ENCODE measurements at places on chromosomes 12 and 14. TPM values are rescaled to one million over a fixed set of nuclear protein-coding genes. Genes with fewer than 3 reads are reported as not detected.

- no peak for DNase-seq
These were observed 2.8 kb downstream of the TNS2 start for GRCh38 chr12:53052419-53053217.

- DNase-seq, result no peak
These were observed 44.0 kb downstream of the LRRC74A start for GRCh38 chr14:76870166-76870565.

- DNase-seq, result no peak
These were observed 29.6 kb downstream of the ZFHX2 start for GRCh38 chr14:23521785-23522640.

GRCh38 chr12:118429688-118430383, 53.5 kb downstream of the SUDS3 start:
- no peak for DNase-seq

The CGRRF1 gene
- total RNA-seq, result 21.8 TPM

The TTC6 gene
- not detected for total RNA-seq

- no peak for DNase-seq
These were observed 106.9 kb upstream of the ATF7IP start for GRCh38 chr12:14258575-14258940.

The ENDOU gene
- 2.7 TPM for total RNA-seq

The PSEN1 gene
- 53.4 TPM for total RNA-seq

DNA sequence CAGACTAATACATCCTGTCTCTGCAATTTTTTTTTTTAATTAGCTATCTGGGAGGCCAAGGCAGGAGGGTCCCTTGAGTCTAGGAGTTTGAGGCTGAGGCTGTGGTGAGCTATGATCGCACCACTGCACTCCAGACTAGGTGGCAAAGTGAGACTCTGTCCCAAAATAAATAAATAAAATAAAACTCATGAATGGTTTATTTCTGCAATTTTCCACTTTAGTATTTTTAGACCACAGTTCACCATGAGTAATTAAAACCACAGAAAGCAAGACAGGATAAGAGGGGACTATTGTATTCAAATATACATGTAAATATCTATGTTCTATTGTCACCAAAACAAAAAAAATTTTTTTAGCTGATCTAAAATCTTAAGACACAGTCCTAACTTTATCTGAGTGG, 17.8 kb downstream of the TAOK3 start:
- DNase-seq, result no peak

The IL22 gene
- not detected for total RNA-seq
